ENCODE measurements at places on chromosomes 4 and X.

- no peak for DNase-seq
These were observed 28.1 kb downstream of the DCAF8L1 start for GRCh38 chrX:27953171-27953570.

GRCh38 chr4:5757091-5757490, 46.1 kb downstream of the EVC start:
- no peak for DNase-seq

DNA sequence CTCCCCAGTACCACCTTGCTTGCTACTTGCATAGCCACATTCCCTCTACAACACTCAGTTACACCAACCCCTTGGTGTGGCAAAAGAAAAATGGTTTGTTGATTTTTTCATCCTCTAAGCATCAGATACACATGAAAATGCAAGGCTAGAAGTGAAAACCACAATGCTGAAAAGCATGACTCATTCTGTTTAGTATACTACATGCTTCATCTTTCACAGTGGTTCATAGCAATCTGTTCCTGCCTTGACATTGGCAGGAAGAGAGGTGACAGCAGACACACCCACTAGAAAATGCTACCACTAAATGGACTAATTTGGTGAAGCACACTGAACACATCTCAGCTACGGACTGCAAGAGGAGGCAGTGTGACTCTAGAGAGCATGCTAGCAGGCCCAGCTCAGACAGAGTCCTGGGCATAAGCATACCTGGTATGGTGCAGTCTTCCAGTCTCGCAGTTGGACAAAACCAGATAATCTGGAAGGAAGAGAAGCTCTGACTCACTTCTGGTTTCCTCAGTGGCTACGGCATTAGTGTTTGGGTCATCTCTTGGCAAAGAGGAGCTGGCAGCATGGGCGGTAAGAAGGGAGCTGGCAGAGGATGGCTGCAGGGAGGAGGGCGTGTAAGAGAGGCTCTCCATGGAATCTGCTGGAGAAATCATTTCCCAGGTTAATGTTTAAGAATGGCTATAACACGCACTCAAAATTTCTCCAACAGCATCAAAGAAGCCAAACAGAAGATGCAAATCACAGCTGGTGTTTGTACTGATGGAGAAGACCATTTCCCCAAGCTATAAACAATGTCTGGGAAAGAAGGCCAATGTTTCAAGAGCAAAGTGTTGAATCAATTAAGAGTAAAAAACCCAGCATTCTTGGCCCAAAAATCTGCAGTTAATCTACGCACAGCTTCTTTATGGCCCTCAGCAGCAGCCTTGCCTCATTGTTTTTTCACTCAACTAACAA, 37.8 kb downstream of the GAB3 start:
- DNase-seq, result peak; percentile 53

GRCh38 chr4:19366916-19367315, 884.8 kb upstream of the SLIT2 start:
- no peak for DNase-seq

DNA sequence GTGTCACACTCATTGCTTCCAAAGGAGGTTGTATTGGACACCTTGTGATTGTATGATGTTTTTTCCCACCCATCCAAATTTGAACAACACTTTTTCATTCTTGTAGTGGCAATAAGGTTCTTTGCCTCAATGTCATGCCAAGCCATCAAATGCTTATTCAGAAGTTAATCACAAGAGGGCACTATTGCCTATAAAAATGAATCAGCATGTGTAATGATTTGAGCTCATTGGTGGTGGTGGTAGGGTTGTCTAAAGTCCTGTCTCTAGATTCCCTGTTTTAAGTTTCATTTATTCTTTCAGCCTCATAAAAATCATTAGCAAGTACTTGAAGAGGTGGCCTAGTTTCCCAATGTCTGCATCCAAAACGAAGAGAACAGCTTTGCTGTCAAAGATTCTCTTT, 37.0 kb downstream of the IRS4 start:
- DNase-seq, result peak; percentile 22

DNA sequence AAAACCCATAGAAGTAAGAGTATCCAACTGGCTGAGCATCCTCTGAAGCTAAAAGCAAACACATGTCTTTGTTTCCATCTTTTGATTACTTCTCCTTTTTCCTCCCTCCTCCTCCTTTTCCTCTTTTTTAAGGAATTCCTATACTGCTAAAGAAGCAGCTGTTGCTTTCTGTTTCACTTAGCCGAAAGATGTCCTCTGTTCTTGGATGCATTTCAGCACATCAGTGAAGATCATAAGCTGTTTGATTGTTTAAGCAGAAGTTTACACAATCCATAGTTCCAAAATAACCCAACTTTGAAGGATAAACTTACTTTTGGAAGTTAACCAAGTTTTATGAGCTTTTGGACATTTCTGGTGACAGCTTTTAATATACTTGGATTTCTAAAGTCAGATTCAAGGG, 55.1 kb upstream of the TNIP3 start:
- DNase-seq, result no peak

GRCh38 chrX:53089925-53090324, 4.0 kb upstream of the KANTR start:
- no peak for DNase-seq

GRCh38 chrX:134236626-134237614, at the start of gene CCDC160:
CCDC160 (plus strand) TSS chrX:134237182; CDS start chrX:134244801, 7,619 bp downstream.
- DNase-seq, result peak; percentile 26

DNA sequence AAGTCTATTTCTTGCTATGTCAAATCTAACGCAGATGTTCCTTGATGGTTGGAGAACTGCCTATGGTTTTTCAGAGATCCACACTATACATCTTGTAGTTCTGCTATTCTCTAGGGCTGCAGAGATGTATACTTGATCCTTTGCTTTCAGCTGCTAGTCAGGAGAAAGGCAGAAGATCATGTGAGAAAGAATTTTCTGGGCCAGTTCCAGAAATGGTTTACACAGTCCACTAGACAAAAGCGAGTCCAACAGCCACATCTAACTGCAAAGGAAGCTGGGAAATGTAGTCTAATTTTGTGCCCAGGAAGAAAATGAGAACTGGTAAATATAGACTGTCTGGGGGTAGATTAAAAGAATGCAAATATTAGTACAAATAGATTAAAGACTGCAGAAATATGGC, 394.3 kb upstream of the SLIT2 start:
- no peak for DNase-seq

GRCh38 chrX:119017077-119017476, 42.7 kb downstream of the LONRF3 start:
- no peak for DNase-seq

DNA sequence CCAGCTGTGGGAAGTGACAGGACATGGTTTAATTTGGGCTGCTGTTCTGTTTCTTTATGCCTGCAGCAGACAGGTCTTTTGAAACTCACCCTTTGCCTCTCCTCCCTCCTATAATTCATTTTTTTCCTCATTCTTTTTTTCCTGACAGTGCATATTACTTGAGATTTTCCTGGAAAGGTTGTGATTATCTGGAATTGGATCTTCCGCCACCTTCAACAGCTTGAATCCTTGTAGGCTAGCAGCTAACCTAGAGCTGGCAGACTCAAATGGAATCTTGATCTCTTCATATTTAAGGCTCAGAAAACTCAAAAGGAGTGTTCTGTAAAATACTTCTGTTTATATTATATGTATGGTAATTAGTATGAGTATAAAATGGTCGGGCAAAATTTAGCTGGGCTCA, 49.3 kb upstream of the CLCN4 start:
- DNase-seq, result no peak

DNA sequence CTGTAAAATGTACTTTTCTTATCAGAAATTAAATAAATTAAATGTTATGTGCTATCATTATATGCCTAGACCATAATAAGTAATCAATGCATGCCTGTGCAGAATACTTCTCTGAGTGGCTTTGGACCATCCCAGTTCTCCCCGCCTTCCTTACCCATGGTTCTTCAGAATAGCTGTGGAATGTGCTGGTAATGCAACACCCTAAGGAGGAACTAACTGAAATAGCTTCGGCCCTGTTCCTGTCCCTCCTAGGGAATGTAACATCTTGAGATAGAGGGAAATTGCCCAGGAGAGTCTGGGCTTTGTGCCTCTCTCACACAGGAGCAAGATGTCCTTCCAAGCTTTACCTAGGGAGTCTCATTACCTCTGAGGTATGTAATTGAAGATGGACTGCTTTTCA, 693.6 kb upstream of the HS3ST1 start:
- no peak for DNase-seq

DNA sequence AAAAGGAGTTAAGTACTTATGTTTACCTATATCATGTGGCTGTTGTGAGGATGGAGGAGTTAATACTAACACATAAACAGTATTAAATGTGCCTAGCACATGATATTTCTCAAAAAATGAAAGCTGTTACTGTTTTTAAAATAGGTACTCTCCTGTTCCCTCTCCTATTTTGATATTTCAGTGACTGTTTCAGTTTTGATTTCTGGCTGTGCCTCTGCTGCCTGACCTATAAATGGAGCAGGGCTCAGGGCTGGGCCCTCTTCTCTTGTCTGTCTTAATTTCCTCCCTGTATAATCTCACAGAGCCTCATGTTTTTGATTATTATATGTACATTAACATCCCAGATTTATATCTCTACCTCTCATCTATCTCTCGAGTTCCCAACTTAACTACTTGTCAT, 93.3 kb downstream of the UGT8 start:
- DNase-seq, result no peak

DNA sequence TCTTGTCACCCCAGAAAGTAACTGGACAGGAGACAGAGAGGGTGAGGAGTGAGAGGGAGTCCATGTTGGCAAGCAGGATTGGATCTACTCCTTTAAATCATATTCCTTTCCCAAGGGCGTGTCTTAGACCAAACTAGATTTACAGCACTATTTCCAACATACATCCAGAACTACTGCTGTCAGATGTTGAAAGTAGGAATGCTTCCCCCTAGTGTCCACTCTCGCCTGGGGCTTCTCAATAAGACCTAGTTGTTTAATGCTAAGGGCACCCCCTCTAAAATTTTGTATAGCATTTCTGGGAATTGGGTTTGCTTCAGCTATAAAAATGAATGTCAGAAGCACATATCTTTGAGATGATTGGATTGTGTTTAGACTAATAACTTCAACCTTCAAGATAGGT, 13.3 kb downstream of the OFD1 start:
- DNase-seq, result no peak

- no peak for DNase-seq
These were observed 129.1 kb downstream of the MSL3 start for GRCh38 chrX:11887175-11887574.

DNA sequence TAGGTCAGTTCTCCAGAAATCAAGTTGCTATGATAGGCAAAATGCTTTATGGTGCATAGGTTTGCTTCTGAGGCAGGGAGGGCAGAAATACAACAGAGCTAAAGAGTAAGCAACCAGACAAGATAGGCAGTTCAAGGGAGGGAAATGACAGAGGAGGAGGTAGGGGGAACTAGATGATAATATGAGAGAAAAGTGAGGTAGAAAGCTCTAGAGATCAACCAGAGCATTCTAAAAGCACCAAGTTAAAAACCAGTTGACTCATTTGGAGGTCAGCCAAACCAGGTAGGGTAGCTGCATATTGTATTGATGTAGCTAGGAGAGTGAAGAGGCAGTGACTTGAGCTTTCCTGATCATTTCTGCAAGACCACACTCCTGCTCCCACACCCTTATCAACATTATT, 49.0 kb upstream of the SLC16A2 start:
- no peak for DNase-seq

DNA sequence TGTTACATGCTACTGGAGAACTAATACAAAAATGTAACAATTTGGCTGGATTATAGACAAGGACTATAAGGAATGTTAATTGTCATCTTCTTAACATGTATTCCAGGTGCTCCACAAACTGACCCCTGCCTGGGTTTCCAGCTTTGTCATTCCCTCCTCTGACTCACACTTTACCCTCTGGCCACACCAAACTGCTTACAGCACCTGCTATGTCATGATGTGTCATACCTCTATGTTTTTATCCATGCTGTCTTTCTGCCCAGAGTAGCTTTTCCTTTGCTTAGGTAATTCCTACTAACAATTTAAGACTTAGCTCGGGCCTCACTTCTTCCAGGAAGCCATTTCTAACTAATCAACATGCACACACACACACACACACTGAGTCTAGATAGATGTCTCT, 14.0 kb upstream of the SHROOM4 start:
- DNase-seq, result no peak

DNA sequence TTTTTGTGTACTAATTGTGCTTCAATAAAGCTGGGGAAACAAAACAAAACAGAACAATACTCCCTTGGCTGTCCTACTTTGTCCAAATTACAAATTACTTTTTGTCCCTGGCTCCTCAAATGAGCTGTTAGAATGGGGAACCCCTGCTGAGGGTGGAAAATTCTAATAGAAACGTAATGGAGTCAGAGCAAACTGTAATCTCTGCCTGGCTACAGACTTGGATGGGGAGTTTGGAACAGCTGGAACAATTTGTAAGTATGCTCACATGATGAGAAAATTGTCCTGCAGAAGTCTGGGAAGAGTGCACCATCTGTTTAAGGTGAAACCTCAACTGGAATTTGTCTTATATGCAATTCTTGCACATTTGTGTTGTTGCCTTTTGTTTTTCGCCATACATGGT, 364.4 kb upstream of the CLNK start:
- DNase-seq, result no peak

- no peak for DNase-seq
These were observed 36.1 kb upstream of the IRF2 start for GRCh38 chr4:184510401-184510800.

DNA sequence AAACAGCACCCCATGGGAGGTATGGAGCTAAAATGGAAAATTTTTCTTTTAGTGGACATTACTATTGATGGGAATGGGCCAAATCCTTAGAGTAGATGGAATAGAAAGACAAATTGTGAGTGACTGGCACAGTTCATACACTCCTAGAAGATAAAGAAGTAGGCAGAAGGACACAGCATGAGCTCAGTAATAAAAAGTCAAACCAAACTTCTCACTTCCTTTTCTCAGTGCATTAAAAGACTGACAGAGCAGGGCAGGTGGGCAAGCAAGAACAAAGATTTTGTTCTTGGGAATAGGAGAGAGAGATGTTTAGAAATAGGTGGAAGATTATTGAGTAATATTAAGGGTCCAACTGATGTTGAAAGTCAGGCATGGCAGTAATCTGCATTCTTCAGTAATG, 132.5 kb downstream of the ATP10D start:
- DNase-seq, result no peak

- no peak for DNase-seq
These were observed 1.5 kb upstream of the NR3C2 start for GRCh38 chr4:148443512-148444295.

- peak; percentile 19 for DNase-seq
These were observed 568 bp downstream of the NIPAL1 start for GRCh38 chr4:48017108-48017571.

DNA sequence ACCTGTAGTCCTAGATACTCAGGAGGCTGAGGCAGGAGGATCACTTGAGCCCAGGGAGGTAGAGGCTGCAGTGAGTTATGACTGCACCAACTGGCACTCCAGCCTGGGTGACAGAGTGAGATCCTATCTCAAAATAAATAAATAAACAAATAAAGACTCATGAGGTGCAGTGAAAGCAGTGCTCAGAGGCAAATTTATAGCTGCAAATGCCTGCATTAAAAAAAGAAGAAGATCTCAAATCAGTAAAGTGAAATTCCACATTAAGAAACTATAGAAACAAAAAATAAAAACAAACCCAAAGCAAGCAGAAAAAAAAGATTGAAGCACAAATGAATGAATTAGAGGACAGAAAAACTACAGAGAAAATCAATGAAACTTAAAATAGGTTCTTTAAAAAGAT, 22.5 kb upstream of the HSD17B13 start:
- DNase-seq, result no peak

- no peak for DNase-seq
These were observed 633.6 kb downstream of the SPRY1 start for GRCh38 chr4:124030147-124030546.

Measured in COLO829 (cell line).